ENCODE measurements at places on chromosomes 2 and 18.

GRCh38 chr2:216992056-216992675, 132.3 kb upstream of the TNP1 start:
- no peak for DNase-seq

DNA sequence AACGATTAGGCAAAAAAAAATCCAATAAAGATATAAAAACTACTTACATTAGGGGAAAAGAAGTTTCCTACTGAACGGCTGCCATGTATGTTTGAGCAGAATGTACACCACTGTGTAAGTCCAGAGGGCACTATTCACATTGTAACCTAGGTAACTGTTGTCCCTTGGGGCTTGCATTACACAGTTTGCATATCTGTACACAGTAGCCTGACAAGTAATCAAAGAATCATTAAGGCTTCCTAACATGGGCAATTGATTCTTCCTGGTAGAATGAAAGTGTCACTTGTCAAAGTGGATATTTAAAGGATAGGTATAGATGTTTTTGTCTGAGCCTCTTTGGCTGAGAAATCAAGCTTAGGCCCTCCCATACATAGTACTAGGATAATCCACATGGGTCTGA, 39.1 kb downstream of the PLEK start:
- no peak for DNase-seq

DNA sequence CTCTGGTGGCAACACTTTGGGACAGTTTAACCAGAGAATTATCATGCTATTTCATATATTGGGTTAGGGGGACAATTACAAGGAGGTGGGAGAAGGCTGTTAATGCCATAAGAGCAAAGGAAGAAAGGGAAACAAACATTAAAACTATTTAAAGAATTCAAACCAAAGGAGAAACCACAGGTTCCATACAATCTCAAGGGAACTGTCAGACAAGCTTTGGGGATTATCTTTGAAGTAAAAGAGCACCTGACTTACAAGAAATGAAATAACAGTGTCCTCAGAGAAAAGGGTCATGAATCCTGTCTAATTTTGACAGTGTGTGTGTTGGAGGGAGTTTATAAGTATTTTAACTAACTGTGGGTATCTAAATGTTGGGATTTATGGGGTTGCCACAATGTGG, 44.4 kb downstream of the CERS6 start:
- DNase-seq = no peak

- DNase-seq = no peak
These were observed 1898.4 kb upstream of the CELF4 start for GRCh38 chr18:39464006-39464405.

DNA sequence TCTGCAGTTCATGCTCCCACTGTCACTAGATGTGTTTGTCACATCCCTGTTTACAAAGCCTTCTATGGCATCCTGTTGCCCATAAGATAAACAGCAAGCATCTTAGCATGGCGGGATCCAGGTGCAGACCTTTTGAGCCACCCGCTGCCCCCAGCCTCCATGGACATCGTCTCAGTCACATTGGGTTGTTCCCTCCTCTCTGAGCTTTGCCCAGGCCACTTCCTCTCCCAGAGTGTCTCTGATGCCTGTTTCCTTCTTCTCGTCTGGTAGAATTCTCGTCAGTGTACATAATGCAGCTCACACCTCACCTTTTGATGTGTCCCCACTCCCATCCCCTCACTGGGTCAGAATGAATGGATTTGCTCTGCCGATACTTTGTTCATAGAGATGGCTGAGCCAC, 239.0 kb upstream of the APCDD1 start:
- no peak for DNase-seq

DNA sequence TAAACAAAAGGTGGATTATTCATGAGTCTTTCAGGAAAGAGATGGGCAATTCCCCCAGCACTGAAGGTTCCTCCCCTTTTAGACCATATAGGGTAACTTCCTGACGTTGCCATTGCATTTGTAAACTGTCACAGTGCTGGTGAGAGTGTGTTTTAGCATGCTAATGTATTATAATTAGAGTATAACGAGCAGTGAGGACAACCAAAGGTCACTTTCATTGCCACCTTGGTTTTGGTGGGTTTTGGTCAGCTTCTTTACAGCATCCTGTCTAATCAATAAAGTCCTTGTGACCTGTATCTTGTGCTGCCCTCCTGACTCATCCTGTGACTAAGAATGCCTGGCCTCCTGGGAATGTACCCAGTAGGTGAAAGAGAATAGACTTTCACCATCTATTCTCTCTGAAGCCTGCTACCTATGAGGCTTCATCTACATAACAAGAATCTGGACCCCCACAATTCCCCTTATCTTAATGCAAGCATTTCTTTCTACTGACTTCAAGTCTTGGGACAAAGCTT, 148.7 kb downstream of the CABLES1 start:
- no peak for DNase-seq

GRCh38 chr2:168528469-168528868, 72.4 kb downstream of the CERS6 start:
- DNase-seq = no peak

- no peak for DNase-seq
These were observed 1.8 kb upstream of the CDK5R2 start for GRCh38 chr2:218957671-218958070.

GRCh38 chr2:144854596-144854995, 334.7 kb upstream of the ZEB2 start:
- DNase-seq = no peak

- no peak for DNase-seq
These were observed 19.7 kb upstream of the TMEM247 start for GRCh38 chr2:46459694-46460093.

- DNase-seq = no peak
These were observed 110.2 kb upstream of the LRP1B start for GRCh38 chr2:142241016-142241415.

DNA sequence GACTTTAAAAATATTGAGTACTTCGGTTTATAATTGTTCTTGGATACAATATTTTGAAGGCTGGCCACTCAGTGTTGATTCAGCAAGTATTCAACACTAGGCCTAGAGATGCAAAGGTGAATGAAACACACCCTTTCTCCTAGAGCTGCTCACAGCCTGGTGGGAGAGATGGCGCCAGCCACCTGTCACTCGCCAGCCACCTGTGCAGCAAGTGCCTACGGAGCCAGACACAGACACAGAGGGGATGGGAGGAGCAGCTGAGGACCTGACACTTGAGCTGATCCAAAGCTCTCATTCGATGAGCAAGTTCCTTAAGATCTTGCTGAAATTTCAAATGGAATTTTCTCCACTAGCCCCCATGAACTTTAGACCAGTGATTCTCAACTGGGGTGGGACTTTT, 151.1 kb upstream of the RIOK3 start:
- no peak for DNase-seq

DNA sequence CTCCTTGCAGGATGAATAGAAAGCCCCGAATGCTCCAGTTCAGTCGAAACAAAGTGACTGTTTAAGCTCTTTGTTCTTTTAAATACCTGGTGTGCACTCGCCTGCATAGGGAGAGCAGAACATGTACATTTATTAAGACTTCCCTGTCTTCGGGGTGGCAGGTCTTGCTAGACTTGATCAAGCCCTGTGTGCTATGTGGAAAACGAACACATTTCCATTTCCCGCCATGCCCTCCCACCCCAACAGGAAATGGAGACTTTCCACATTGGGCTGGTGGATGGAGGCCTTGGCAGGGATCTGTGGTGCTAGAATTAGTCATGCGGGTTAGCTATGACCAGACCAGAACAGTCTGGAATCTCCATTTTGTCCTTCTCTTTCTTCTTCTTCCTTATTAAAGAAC, 321.0 kb upstream of the THSD7B start:
- no peak for DNase-seq

- peak; percentile 35 for DNase-seq
These were observed 16.7 kb upstream of the STAT1 start for GRCh38 chr2:191030521-191031154.

GRCh38 chr2:203678971-203679370, 27.5 kb upstream of the CD28 start:
- DNase-seq = no peak

GRCh38 chr2:199861132-199861774, 10.3 kb upstream of the FTCDNL1 start:
- no peak for DNase-seq

- DNase-seq = no peak
These were observed 28.2 kb downstream of the SOX11 start for GRCh38 chr2:5720426-5720825.

- DNase-seq = no peak
These were observed 718.8 kb downstream of the DPP10 start for GRCh38 chr2:115161081-115161770.

DNA sequence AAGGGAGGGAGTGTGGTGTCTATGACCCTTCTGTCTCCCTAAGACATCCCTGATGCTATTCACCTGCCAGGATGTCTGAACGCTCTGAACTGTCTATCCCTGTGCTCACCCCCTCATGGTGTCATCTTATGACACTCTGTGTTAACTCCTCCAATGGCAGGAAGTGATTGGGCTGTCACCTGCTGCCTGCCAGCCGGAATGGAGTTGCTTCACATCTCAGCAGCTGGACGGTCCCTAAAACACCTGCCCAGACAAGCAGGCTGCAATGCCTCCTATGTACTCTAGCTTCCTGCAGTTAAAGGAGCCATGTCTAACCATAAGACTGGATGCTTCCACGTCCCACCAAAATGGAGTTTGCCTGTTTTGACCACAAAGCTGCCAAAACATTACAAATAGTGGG, 99.9 kb downstream of the CPO start:
- DNase-seq = no peak

DNA sequence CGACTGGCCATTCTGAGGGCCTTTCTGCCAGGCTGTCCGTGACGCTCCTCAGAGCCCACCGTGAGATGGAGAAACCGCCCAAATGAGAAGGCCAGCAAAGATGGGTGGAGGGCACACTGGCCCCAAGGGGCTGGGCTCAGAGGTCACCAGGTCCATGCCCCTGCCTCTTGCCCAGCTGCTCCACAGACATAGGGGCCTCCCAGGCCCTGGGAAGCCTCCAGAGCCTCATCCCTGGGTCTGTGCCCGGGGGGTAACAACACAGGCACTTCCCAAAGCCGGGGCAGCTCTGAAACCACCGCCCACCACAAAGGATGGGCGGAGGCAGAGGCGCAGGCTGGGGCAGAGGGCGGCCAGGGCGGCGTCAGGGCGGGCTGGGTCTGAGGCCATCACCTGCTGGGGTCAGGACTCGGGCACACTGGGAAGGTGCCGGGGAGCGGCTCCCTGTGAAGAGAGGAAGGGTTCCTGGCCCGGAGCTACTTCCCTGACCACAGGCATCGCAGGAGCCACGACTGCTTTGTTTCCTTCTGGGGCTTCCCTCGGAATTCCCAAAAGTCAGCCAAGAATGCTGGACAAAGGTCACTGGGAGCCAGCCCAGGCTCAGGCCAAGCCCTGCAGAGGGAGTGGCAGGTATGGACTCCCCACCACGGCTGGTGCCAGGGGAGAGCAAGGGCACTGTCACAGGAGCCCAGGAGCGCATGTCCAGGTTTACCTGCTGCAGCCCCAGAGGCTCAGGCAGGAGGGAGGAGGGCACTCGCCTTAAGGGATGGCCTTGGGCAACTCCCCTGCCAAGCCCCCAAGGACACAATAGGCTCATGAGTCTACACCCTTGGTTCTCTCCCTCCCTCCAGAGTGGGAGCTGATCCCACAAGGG, 9.4 kb downstream of the CYP26B1 start:
- DNase-seq = no peak

DNA sequence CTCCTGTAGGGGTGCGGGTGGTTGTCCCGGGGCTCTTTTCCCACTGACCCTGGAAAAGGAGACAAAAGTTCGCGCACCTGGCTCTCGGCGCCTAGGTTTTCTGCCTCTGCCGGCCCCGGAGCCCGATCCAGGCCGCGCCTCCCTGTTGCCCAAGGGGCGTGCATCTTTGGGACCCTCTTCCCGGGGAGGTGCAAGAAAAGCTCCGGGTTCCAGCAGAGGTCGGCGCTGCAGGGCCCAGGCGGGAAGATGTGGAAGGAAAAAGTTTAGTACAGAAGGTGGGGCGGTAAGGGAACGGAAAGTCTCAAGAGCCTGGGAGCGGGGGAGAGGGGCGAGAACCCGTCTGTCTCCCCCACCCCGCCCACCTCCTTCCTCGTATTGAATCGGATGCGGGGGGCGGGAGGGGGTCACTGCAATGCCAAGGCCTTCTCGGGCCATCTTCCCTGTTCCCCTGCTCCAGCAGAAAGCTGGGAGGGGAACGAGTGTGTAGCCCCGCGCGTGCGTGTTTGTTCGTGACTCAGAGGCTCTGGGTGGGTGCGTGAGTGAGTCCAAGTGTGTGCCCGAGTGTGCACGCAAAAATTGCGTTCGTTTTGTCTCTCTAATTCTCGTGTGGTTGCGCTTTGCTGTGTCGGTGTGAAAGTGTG, 6.3 kb upstream of the EN1 start:
- no peak for DNase-seq

DNA sequence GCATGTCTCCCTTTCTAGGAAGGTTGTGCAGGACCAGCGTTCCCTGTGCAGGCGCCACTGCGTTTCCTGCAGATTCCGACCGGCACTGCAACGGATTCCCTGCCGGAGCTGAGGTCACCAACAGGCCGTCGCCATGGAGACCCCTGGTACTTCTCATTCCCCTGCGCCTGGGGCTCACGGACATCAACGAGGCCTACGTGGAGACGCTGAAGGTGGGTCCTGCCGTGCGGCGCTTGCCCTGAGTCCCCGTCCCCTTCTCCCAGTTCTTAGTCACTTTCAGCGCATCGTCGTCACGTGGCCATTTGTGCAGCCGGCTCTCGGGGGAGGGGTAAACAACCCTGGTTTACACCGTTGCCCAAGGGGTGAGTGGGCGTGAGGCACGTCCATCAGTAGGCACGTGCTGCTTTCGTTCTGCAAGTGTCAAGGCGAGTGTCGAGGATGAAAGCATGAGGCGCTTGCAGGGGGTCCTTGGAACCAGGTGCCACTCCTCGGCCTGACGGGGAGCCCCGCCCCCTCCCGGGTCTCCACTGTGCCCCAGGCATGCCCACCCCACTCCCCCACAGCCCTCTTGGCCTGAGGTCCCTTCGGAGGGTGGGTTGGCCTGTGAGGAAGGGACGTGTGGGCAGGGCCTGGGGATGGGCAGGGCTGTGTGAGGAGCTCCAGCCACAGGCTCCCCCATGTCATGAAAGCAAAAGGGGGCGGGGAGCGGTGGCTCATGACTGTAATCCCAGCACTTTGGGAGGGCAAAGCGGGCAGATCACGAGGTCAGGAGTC, 19.8 kb downstream of the DTYMK start:
- DNase-seq = no peak

- no peak for DNase-seq
These were observed 6.4 kb upstream of the CAPN14 start for GRCh38 chr2:31223749-31224148.

Measured in stimulated activated CD4-positive, alpha-beta T cell treated with anti-CD3 and anti-CD28 coated beads, Interleukin-4, amount 100 ng/mL, for 4 hours (primary cell).